Calu3 (cell line): ENCODE measurements at places on chromosomes 12 and 14. TPM values are rescaled to one million over a fixed set of nuclear protein-coding genes. Genes with fewer than 3 reads are reported as not detected.

GRCh38 chr12:80190001-80190400 lies 90.7 kb downstream of the OTOGL start:
- H3K4me1 ChIP-seq: no peaks in the 10 kb centered on the region
- H3K36me3 ChIP-seq: no peaks in the 10 kb centered on the region
- H3K27me3 ChIP-seq: no peaks in the 10 kb centered on the region
- no peak overlapping the region for H3K27ac ChIP-seq
- DNase-seq: no peak

DNA sequence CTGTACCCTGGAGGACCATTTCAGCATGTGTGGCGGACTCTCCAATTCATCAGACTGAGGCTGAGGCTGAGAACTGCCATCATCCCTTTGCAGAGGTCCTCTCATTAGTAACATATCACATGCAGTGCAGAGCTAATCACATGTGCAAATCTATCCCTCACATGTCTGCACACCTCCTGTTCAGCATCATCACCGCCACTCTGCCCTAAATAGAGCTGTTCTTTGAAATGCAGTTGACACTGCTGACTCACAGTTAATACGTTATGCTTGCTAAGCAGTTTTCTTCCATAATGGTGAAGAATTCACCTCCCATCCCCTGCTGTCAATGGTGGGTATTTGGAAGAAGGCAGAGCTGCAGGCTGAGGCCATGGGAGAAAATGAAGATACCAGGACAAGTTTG lies 85.0 kb upstream of the ANO2 start:
- H3K4me1 ChIP-seq: no peaks in the 10 kb centered on the region
- H3K27me3 ChIP-seq: peaks cover 100% of the 10 kb centered on the region
- no peak overlapping the region for H3K4me3 ChIP-seq

The BHLHE41 gene
- 44.1 and 54.1 TPM in 2 replicates for total RNA-seq

GRCh38 chr12:24198936-24199671 lies 249.6 kb upstream of the SOX5 start:
- no peak for DNase-seq
- H3K4me3 ChIP-seq: no peak overlapping the region
- peaks cover 14% of the 10 kb centered on the region for H3K4me1 ChIP-seq
- no peak overlapping the region for H3K27ac ChIP-seq

GRCh38 chr14:92768795-92769194 lies 20.4 kb upstream of the LGMN start:
- H3K4me3 ChIP-seq: no peak overlapping the region
- H3K27ac ChIP-seq: no peak overlapping the region
- no peaks in the 10 kb centered on the region for H3K4me1 ChIP-seq

DNA sequence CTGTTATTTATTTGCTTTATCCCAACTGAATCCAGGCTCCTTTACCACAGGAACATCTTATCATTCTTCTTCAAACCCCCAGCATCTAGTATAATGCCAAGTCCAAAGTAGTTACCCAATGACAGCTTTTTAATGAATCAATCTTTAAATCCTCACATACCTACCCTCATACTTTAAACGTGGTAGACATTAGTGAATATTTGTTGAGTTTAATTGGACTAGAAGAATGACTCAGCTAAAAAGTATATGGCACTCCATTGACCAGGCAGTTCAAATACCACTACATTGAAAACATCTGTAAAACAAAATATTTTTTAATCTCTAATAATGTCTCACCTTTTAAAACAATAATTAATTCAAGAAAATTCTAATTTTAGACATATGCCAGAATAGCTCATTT lies 98.1 kb downstream of the ZFC3H1 start:
- H3K4me3 ChIP-seq: no peak overlapping the region
- no peak for DNase-seq
- H3K4me1 ChIP-seq: no peaks in the 10 kb centered on the region
- no peak overlapping the region for H3K27ac ChIP-seq
- no peaks in the 10 kb centered on the region for H3K36me3 ChIP-seq

The CLEC6A gene
- not detected in 2 replicates for total RNA-seq

- H3K4me3 ChIP-seq: no peak overlapping the region
- H3K27me3 ChIP-seq: peaks cover 13% of the 10 kb centered on the region
- DNase-seq: no peak
These were observed 9.2 kb upstream of the RAD52 start for GRCh38 chr12:958588-959123.

The SFSWAP gene
- 68.4 and 74.2 TPM in 2 replicates for total RNA-seq
